WERI-Rb-1 (cell line): ENCODE measurements at places on chromosomes 16 and 17.

- no peak for DNase-seq
Observed at GRCh38 chr17:16989230-16989952, 17.5 kb upstream of the TNFRSF13B start.

DNA sequence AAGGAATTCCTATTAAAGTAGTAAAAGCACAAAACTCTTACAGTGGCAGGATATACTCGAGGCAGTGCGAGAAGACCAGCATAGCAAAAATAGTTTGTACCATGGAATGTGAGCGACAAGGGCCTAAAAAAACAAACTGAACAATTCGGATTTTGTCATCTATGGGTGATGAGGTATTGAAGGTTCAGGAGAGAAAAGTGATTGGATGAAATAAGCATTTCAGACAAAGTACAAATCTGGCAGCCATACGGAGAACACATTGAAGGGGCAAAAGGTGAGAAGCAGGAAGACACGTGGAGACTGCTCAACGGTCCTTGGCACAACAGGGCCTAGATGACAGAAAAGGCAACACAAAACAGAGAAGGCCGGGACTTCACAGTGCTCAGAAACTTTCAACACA is 22.5 kb downstream of the MYH10 start:
- DNase-seq: no peak

DNA sequence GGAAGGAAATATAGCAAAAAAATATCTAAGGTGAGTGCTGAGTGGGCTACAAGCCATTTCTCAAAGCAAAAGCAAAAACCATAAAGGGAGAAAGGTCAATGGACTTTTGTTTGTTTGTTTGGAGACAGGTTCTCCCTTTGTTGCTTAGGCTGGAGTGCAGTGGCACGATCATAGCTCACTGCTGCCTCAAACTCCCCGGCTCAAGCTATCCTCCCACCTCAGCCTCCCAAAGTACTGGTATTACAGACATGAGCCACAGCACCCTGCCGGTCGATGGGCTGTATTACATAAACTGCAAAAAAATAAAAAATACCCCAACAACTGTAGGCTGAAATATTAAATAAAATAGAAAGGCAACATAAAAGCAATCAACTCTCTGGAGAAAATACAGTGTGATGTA is 3.5 kb upstream of the RBBP6 start:
- DNase-seq: no peak

GRCh38 chr16:85291302-85292148 is 179.3 kb upstream of the CIBAR2 start:
- DNase-seq: no peak
